ENCODE measurements at places on chromosomes 16 and 17.

- no peak for DNase-seq
Observed at GRCh38 chr17:47204722-47205418, 4.3 kb upstream of the MYL4 start.

DNA sequence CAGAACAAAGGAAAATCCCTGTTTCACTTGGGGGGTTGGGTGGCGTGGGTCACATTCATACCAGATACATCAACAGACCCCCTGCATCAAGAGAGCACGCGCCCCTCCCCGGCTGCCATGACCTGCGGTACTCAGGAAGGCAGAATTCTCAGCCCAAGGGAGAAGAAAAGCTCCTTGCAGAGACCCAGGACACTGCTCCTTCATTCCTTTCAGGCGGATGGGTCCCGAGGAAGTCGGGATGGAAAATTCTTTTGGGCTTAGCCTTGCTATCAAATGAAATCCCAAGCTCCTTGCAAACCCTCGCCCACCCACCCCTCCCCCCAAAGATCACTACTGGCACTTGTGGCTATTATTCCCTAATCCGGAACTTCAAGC is 40.6 kb downstream of the HIC1 start:
- DNase-seq, result no peak

- peak; percentile 30 for DNase-seq
Observed at GRCh38 chr16:86363057-86363490, 147.3 kb upstream of the FOXF1 start.

DNA sequence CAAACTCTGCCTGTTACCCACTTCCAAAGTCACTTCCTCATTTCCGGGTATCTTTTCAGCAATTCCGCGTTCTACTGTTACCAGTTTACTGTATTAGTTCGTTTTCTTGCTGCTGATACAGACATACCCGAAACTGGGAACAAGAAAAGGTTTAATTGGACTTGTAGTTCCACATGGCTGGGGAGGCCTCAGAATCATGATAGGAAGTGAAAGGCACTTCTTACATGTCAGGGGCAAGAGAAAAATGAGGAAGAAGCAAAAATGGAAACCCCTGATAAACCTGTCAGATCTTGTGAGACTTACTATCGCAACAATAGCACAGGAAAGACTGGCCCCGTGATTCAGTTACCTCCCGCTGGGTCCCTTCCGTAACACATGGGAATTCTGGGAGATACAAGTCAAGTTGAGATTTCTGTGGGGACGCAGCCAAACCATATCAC is 30.9 kb downstream of the PAFAH1B1 start:
- DNase-seq, result no peak

DNA sequence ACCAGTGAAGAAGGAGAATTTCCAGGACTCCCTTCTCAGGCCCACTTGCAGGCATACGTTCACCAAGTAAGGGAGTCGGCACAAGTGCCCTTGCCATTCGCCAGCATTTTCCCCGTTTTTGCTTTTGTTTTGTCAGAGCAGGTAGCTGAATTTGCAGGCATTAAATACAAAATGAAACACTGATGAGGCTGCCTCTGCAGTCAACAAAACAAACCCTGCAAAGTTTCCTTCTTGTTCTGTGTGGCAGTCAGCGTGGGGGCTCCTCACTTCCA is 7.8 kb downstream of the GLOD4 start:
- DNase-seq, result no peak

DNA sequence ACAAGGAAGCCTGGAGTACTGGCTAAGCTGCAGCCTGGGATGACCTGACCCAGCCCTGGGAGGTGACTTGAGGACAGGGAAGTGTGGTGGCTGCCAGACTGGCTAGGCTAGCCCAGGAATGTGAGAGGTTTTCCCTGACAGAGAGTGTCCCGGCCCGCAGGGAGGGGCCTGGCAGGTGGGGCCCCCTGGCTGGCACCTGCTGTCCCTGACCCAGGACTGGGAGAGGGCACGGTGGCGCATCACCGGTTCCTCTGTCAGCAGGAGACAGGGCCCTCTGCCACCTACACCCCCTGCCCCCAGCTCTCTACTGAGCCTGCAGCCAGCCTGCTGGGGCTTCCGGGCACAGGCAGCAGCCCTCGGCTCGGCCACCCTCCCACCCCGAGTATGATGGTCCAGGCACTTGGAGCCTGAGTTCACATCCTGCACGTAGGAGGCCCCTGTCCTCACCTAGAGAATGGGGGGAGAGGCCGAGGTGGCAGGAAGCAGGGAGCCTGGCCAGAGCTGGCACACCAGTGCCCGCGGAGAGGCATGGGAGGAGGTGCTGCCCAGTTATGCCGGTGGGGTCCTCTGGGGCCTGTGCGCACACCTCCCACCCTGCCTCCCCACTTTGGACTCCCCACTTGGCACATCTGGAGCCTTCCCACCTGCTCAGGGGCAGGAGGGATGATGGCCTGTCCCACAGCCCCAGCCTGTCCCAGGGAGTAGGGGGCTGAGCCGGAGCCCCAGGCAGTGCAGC is 528 bp downstream of the PRSS27 start:
- DNase-seq, result no peak

GRCh38 chr16:81785138-81785924 is 6.2 kb downstream of the PLCG2 start:
- DNase-seq, result no peak

DNA sequence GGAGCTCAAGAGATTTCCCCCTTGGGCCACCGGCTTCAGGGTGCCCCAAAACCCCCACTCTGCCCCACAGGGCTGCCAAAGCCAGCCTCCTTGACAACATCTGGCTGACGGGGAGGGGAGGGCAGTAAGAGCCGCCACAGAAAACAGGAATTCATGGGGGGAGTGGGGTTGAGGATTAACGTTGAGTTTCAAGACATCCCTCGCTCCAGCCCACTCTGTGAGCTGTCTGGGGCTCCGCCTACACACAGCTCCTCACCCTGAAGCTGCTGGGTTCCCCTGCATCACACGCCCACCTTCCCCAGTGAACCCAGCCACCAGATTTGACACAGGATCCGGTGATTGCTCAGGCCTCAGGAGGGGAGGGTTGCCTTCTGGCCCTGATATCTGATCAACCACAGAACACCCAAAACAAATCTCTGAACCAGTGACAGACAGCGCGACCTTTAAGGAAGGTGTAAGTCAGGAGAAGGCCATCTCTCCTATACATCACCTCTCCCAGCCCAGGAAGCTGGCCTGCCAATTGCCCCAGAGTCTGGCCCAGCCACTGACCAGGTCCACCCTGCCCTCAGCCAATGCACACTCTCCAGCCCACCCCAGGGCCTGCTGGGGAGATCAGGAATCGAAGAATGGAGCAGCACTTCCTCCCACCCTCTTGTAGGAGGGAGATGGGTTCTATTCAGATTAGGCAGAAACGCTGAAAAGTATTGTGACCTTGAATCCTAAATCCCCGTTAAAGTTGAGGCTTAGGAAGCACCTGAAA is 132.1 kb downstream of the CLEC16A start:
- no peak for DNase-seq

GRCh38 chr17:68981288-68981687 is 26.1 kb upstream of the ABCA8 start:
- DNase-seq, result peak; percentile 14

- no peak for DNase-seq
Observed at GRCh38 chr16:72285324-72285723, 113.4 kb upstream of the PMFBP1 start.

- no peak for DNase-seq
Observed at GRCh38 chr16:6558126-6558525, 774.5 kb upstream of the RBFOX1 start.

- no peak for DNase-seq
Observed at GRCh38 chr16:66189951-66190350, 176.5 kb upstream of the CDH5 start.

- DNase-seq, result no peak
Observed at GRCh38 chr16:48347980-48348379, 37.2 kb downstream of the SIAH1 start.

DNA sequence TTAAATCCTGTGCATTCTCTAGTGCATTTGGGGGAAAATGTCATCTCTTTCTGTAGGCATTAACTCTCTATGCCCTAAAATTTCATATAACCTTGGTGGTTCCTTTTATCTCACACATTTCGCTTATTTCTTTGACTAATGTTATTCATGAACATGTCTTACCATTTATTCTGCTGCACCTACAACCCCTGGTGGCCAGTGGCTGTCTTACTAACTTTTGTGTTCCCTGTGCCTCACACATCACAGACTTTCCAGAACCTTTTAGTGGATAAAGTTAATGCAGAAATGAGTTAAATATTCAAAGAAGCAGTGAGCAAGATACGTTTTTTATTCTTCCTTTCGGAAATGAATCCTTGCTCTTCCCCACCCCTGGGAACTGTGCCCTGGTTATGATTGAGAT is 111.9 kb downstream of the CDH13 start:
- DNase-seq, result no peak

- DNase-seq, result no peak
Observed at GRCh38 chr16:24969071-24969470, 46.1 kb downstream of the ARHGAP17 start.

DNA sequence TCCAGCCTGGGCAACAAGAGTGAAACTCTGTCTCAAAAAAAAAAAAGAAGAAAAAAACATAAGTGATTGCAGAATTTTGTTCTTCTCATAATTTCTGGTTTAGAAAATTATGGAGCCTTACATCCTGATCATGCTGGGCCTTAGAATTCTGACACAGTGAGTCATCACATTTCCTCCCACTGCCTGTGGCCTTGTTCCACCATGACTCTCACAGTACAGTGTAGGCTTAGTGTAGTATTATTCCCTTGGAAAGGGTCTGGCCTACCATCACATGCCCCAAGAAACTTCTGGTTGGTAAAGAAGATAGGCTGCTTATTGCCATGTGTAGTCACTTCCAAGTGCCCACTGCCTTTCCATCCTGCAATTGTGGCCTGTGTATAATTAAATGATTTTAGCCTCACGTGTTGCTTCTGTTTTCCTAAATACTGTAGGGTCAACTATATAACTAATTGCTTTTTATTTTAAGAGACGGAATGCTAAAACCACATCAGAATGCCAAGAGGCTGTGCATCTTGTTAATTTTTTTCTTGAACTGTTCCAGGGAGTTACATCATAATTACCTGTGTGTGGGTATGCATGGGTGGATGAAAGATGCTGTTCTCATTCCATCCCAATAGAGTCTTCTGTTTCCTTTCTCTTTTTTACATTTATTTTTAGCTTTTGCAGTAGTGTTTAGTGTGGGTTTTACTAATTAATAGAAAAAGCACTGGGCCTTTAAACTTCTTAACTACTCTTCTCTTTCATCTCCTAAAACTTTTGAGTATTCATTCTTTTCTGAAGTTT is 25.9 kb downstream of the OGFOD1 start:
- DNase-seq, result peak; percentile 59

DNA sequence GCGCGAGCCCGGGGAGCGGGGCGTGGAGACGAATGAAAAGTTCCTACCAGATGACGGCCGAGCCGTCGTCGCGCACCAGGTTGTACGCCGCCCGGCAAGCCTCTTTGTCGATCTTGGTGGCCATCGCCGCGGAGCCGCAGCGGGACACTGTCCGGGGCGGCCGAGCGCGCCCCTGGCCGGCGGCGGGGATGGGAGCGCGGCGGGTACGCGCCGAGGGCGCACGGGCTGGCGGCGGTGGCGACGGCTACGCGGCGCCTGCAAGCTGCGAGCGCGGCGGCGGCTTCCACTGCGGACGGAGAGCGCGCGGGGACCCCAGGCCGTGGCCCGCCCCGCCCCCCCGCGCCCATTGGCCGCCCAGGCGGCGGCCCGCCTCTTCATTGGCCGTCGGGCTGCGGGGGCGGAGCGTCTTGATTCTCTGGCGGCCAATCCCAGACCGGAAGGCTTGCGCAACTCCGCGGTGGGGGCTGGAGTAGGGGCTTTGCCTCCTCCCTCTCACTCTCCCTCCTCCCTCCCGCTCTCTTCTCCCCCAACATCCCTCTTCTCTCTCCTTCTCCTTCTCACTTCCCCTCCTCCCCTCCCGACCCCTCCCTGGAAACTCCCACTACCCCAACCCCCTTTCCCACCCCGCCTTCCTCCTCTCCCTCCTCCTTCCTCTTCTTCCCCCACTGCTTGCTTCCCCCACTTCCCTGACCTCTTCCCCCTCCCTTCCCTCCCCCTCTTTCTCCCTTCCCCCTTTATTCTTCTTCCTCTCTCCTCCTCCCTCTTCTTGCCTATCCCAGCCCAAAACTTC is at the start of gene COTL1:
Gene COTL1, minus strand, starts transcription at position 288 of the 790 bp plus-strand sequence. Its CDS starts 164 bp downstream, at position 124.
- DNase-seq, result peak; percentile 87

DNA sequence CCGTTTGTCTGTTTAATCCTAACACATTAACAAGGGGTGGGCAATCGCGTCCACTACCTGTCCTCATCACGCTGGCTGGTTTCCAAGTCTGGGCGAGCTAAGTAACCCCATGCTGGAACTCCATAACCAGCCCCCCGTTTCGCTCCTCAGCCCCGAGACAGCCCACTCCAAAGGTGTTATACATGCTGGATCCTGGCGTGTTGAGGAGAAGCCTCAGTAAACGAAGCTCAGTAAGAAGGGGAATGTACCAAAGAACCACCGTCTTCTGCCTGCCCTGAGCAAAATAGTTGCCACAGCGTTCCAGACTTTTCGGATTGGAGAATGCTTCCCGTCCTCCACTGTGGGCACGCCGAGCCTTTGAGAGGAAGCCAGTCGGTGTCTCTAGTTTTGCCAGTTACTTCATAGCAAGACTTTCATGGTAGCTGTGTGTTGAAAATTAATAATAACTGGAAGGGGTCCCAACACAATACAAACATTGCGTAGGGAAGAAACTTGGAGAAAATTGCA is 16.1 kb upstream of the C17orf78 start:
- DNase-seq, result no peak

- DNase-seq, result no peak
Observed at GRCh38 chr16:87202346-87202745, 114.8 kb downstream of the C16orf95 start.

GRCh38 chr17:49522357-49522890 is 27.3 kb downstream of the NGFR start:
- DNase-seq, result no peak

DNA sequence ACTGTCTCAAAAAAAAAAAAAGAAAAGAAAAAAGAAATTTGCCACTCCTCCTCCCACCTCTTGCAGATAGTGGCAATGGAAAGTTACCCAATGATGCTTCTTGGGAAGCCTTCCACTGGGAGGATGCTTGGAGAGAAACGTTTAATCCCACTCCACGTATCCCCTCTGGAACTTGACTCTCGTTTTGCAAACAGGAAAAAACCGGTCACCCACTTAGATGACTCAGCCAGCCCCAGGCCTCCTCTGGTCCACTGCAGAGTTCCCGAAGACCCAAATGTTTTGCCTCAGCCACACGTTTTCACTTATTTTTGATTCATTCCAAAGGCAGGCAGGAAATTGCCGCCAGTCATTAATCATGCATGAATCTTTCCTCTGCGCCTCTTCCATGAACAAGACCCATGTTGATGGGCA is 9.3 kb upstream of the TNFRSF17 start:
- DNase-seq, result peak; percentile 76

GRCh38 chr16:945271-946047 is 25.3 kb downstream of the LMF1 start:
- DNase-seq, result no peak

GRCh38 chr17:2418572-2418971 is 17.7 kb upstream of the MNT start:
- DNase-seq, result no peak

- DNase-seq, result no peak
Observed at GRCh38 chr17:47172696-47173565, 16.2 kb downstream of the CDC27 start.

GRCh38 chr16:12065866-12066545 is 89.5 kb downstream of the SNX29 start:
- DNase-seq, result no peak

- no peak for DNase-seq
Observed at GRCh38 chr17:49580981-49581647, 5.4 kb downstream of the NXPH3 start.

GRCh38 chr16:80380514-80380913 is 160.3 kb upstream of the DYNLRB2 start:
- DNase-seq, result no peak

GRCh38 chr17:8711291-8711690 is 33.3 kb downstream of the CCDC42 start:
- no peak for DNase-seq

GRCh38 chr16:81450783-81451491 is 6.3 kb downstream of the CMIP start:
- DNase-seq, result no peak
